ENCODE measurements at places on chromosomes 2 and 18. TPM values are rescaled to one million over a fixed set of nuclear protein-coding genes. Genes with fewer than 3 reads are reported as not detected.

Gene CXCR1
- total RNA-seq: not detected

Gene GREB1
- total RNA-seq: 2.4 TPM

Gene UGT1A4
- not detected for total RNA-seq

Gene BBS5
- total RNA-seq: 5.4 TPM

Gene SNORC
- 2.8 TPM for total RNA-seq

Gene FOXD4L1
- total RNA-seq: 0.25 TPM

Gene METTL4
- total RNA-seq: 15.1 TPM

Gene XDH
- total RNA-seq: 0.47 TPM

Gene FBLN7
- 1.0 TPM for total RNA-seq

Gene ALPI
- total RNA-seq: not detected

Gene IRS1
- 10.4 TPM for total RNA-seq

Gene WDR7
- 9.9 TPM for total RNA-seq

Gene SLC35F6
- 48.9 TPM for total RNA-seq

Gene IL1R1
- 16.3 TPM for total RNA-seq

Gene PRPF40A
- 160 TPM for total RNA-seq

Gene ANKRD30BL
- total RNA-seq: not detected

Gene DNAH7
- 0.20 TPM for total RNA-seq

Gene ITGB6
- not detected for total RNA-seq

Gene STK39
- total RNA-seq: 17.3 TPM

Gene LGALSL
- 13.3 TPM for total RNA-seq

Gene CRYBA2
- not detected for total RNA-seq

Gene NTSR2
- not detected for total RNA-seq
